ENCODE measurements at places on chromosomes 12 and 14. TPM values are rescaled to one million over a fixed set of nuclear protein-coding genes. Genes with fewer than 3 reads are reported as not detected.

GRCh38 chr14:92693998-92694795, 54.2 kb downstream of the LGMN start:
- no peak for DNase-seq

DNA sequence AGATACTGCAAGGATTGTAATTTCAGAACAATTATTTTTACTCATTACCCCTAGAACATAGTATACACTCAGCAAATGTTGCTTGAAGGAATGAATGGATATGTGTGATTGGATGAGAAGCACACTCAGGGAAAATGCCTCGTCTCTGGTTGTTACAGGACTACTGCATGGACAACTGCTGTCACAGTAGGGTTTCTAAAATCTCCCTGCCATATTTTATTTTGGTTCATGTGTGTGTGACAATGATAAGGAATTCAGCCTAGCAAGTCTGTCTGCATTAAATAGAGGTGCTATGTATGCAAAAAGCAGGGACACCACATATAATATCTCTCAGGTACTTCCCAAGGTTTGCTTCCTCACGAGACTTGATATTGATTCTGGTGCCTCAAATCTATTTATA, 1.4 kb downstream of the PTPRR start:
- DNase-seq, result no peak

- no peak for DNase-seq
These were observed 168.0 kb downstream of the NTS start for GRCh38 chr12:86042062-86042461.

DNA sequence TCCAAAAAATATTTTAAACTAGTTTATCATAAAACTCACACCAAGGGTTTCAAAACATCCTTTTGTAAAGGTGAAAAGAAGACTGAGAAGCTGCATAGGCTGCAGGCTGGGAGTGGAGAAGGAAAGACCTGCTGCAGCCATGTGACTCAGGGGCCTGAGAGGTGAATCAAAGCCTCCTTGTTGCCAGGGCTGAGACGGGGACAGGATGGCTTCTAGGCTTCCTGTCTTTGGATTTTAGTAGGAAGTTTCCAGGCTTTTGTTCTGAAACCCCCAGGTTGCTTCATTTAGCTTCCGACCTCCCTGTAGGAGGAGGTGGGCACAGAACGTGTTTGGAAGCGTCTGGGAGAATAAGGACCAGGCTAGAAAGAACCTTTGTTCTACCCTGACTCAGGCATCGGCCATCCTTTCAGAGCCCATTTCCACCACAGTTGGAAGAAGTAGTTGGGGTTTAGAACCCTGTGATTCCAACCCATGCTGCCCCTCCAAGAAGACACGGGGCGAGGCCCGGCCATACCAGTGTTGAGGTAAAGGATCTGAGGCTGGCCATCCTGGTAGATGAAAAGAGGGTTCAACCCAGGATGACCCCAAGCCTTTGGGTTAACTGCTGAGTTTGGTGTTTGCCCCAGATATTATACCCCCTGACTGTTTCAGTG, 122.4 kb downstream of the SLC25A47 start:
- no peak for DNase-seq

DNA sequence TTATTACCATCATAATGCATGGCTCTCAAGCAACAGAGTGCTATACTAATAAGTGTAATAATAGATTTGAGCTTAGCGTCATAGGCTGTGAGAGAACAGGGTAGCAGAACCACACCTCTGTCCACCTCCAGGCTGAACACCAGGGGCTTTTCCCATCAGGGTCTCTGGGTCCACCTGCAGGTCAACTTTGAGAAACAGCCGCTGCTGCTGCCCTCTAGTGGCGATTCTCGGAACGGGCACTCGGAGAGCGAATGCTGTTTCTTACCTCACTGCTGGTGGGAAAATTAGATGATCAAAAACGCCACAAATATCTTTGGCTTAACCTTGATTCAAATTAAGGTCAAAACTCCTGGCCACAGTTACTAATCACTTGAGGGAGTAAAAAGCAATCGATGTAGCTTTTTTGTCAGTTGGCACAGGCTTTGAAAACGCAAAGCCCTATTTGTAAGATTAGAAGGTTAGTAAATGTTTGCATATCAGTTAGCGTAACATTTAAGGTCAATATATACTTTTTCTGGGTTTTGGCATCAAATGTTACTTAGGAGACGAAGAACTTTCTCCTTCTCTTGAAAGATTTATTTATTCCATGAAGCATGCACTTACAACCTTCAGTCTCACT, 127.9 kb upstream of the TMEM132D start:
- DNase-seq, result peak; percentile 56

DNA sequence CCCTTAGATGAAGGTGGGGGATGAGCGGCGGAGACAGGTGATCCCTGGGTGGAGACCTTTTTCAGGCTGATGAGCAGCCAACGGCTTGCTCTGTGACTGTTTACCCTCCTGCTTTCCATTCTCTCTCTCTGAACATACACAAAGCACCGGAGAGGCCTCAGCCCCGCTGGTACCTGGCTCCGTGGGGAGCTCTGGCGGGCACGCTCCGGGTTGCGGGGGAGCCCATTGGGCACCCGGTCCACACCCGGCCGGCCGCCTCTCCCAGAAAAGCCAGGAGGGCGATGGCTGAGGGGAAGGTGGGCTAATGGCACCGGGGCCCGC, 545 bp downstream of the SMARCC2 start:
- DNase-seq, result no peak

DNA sequence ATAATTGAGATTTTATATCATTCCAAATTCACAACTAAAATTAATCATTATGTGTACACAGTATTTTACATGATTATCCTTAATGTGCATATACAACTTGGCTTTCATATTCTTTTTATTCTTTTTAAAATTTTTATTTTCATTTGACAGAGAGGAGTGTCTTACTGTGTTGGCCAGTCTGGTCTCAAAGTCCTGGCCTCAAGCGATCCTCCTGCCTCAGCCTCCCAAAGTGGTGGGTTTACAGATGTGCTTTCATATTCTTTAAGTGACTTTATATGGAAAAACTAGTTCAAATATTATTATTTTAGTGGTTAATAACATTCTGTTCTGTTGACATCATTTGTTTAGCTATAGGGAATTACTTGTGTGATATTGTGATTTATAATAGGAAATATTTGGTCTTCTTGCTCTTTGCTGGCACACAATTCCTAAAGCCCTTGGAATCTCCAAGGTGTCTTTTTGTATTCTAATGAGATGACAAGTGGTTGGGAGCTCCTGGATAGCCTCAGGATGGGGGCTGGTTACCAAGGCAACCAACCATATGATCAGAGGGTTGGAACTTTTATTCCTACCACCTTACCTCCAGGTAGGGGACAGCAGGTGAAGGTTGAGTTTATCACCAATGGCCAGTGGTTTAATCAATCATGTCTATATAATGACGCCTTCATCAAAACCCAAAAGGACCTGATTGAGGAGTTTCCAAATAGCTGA, 16.0 kb upstream of the ZNF410 start:
- no peak for DNase-seq

GRCh38 chr12:100868487-100868886, 73.9 kb downstream of the ANO4 start:
- no peak for DNase-seq

DNA sequence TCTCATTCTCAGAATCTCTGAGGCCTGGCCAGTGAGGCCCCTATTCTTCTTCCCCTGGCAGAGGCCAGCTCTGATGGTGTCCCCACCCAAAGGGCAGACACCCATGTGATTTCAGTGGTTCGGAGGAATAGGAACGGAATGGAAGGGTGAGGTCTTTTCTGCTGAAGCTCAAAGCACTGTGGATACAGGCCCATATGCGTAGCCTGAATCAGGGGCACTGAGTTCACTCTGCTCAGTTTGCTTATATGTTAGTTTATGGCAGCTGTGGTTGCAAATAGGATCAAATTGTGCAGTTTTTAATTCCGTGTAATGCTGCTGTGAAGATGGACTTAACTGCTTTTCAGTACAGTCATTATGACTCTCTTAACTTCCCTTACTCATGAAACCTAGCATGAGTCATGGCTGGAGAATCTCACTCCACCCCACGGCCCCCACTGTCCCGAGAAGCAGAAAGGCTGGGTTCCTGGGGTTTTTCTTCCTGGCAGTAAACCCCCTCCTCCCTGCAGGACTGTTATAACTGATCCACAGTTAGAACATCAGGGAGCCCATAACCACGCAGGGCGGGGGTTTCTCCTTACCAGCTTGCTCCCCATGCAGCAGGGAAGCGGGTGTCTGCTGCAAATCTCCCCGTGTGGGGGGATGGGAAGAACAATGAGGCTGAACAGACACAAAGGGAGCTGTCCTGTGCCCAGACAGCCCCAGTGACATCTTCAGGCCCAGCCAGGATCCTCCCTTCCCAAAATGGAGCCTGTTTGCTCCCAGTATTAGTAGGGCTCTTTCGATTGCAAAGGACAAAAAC, 122.7 kb downstream of the SLC38A6 start:
- DNase-seq, result peak; percentile 59

DNA sequence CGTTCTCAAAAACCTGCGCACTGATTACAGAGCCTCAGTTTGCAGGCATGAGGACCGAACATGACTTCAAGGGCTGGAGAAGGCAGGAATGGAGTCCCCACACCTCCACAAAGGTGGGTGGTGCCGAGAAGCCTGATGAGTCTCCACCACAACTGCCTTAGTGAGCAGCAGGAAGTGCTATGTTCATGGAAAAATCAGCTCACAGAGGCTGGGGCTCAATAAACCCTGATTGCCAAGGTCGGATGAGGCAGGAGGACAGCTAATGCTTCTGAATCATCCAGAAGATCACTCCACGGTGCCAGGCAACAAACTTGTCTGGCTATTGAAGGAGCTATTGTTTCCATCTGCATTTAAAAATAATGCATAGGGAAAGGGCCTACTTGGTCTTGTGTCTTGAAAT, 31.1 kb downstream of the APPL2 start:
- no peak for DNase-seq

- no peak for DNase-seq
These were observed 83.4 kb downstream of the PLEKHG3 start for GRCh38 chr14:64787619-64788018.

Gene DDX51
- total RNA-seq, result 18.6 TPM

Gene PIANP
- not detected for total RNA-seq

Gene SMIM41
- not detected for total RNA-seq

Gene LALBA
- not detected for total RNA-seq
